Motor neuron (in vitro differentiated cells): ENCODE measurements at places on chromosomes 3 and 15. TPM values are rescaled to one million over a fixed set of nuclear protein-coding genes. Genes with fewer than 3 reads are reported as not detected.

The C3orf85 gene
- total RNA-seq, result not detected in 2 replicates

The ZIC4 gene
- 1.2 and 2.6 TPM in 2 replicates for total RNA-seq

The CTSH gene
- total RNA-seq, result 6.4 and 8.1 TPM in 2 replicates

The CRYGS gene
- total RNA-seq, result 4.9 and 5.4 TPM in 2 replicates

The LDHAL6B gene
- 0.36 and 0.38 TPM in 2 replicates for total RNA-seq
